ENCODE measurements at places on chromosomes 7 and 10. TPM values are rescaled to one million over a fixed set of nuclear protein-coding genes. Genes with fewer than 3 reads are reported as not detected.

Gene RTKN2
- total RNA-seq: 10.0 TPM

Gene OPN1SW
- not detected for total RNA-seq

Gene DCLRE1C
- total RNA-seq: 10.1 TPM

DNA sequence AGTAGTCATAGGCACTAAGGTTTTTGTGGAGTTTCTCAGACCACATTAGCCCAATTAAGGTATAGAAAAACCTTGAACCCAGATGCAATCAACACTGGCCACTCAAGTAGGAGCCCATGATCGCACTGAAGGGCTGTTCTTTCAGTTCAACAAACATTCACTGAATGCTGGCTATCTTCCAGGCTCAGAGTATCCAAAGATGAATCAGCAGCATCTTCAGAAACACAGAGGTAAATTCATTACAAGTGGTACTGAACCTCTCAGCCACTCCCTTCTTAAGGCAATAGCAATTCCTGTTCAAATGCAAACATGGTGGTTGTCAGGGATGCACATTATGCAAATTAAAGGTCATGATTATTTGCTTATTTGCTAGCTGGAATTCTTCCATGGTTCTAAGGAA, 17.1 kb downstream of the KCNK18 start:
- no peak for DNase-seq

GRCh38 chr7:132709971-132710567, 133.8 kb upstream of the PLXNA4 start:
- DNase-seq: no peak

GRCh38 chr7:34982371-34983019, 54.8 kb downstream of the DPY19L1 start:
- DNase-seq: no peak

DNA sequence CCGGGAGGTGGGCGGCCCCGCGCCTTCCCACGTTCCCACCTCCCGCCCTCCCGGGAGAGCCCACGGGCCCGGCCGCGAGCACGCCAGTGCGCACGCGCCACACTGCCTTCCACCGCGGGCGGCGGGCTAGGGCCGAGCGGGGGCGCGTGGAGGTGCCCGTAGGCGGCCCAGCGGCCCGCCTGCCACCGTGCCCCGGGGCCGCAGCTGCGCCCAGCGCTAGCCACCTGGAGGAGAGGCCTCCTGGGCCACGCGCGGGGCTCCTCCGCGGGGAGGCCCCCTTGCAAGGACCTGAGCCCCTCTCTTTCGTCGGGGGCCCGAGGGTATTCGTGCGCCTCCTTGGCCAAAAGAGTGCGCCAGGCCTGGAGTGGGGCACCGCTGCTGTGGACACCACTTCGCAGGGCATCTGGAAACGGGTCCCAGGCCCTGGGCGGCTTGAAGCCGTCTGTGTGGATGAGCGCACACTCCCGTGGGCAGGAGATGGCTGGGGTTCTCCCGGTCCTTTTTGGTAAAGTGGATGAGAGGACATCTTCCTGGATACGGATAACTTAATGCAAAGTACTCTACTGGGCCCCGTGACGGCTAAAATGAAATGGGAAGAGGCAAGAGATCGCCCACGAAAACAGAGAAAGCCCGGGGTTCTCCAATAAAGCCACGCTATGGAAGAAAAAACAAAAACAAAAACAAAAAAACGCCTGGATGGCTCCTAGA, 9.0 kb upstream of the EBF3 start:
- DNase-seq: peak; percentile 65

GRCh38 chr10:72297805-72298591, 24.3 kb downstream of the DDIT4 start:
- DNase-seq: peak; percentile 96

DNA sequence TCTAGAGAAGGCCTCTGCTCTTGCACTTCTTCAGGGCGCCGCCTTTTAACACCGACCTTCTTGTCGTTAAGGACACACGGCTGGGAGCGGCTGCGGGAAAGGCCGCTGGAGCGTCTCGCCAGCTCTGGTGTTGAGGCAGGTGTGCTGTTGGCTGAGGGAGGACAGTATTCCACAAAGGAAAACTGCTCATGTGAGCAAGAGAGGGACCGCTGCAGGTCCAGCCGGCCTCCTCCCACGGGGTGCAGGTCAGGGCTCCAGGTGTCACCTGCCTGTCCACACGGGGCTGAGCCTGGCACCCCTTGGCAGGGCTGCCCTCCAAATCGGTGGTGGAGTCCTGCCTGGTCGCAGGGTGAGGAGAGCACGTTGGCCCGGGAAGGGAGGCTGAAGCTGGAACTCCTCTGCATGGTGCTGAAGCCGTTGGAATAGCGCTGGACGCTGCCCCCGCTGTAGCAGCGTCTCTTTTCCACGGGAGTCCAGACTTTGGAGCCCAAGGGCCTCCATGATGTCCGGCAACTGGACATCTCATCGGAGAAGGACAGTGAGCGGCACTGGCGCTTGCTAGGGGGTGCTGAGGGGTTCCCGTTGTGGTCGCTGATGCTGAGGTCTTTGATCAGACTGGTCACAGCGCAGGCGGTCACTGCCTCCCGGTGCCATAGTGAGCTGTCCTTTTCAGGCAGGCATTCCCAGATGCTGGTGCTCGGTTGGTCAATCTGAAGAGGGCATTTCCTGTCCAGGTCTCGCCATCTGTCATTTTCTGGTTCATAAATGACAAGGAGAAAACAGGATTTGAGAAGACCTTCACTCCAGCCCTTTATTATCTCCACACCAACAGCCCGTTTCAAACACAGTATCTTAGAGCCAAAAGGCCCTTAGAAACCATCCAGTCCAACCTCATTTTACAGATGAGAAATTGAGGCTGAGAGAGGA, 62.3 kb downstream of the FAM53B start:
- DNase-seq: no peak

DNA sequence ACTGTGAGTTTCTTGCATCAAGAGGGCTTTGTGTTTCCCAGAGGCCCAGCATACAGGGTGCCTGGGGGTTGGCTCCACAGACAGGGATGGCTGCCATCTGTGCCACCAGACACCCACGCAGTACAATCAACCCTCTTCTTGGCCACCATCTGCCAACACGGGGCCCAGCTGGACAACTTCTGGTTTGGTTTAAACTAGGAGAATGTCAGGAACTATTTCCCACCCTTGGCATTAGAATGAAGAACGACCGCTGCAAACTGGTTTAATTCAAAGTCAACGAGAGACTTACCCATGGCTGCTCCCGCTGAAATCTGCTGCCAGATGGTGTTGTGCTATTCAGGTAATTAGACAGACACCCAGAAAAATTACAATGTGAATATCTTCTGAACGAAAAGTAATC, 27.8 kb downstream of the NMT2 start:
- no peak for DNase-seq

GRCh38 chr7:135748770-135749169, at the start of gene FAM180A:
TSS of gene FAM180A (minus strand) at chr7:135748813. CDS start at chr7:135748580, 233 bp downstream.
- no peak for DNase-seq

- no peak for DNase-seq
Observed at GRCh38 chr10:44781131-44781530, 130.0 kb upstream of the TMEM72 start.

DNA sequence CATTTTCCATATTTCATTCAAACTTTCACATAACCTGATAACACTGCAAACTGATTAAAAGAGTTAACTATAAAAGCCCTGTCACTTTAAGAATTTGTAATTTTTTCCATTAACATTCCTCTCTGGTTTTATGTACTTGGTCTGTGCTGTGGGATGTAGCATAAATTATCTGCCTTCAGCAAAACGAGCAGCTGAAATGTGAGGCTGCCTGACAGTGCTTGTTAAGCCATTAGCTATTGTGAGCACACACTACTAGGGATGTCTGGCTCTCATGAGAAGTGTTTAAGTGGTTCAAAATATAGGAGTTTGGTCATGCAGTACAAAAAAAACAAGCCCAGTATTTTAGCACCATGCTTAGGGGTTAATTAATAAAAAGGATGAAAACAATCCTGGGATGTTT, 63.0 kb downstream of the HOXA1 start:
- no peak for DNase-seq

DNA sequence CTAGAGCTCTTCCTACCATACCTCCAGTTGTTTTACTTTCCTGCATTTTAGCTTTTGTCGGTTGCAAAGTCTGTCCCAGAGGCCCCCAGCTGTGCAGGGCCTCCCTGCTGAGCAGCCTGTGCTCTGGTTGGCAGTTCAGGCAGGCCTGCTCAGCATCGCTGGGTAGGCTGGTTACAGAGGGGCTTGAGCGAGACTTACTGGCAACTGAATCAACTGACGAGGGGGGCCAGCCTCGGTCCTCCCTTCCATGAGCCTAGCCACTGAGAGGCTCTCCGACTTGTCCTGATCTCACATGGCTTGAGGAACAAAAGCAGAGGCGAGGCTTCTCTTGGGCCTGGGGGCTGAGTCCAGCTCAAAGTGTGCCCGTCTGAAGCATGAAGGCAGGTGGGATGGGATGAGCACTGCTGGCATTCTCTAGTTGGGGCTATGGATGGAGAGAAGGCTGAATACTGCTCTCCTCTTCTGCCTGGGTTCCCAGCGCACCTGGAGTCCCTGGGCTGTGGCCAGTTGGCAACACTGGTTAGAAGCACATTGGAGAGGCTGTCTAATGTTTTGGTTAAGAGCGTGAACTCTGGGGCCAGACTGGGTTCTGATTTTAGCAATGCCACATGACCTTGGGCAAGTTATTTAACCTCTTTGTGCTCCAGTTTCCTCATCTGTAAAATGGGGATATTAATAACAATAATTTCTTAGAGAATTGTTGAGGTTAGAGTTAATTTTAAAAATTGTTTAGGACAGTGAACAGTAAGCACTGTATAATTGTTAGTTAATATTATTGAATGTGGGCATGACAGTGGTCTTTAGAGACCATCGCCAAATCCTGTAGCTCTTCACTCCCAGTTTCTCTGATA, 6.9 kb upstream of the SFRP5 start:
- DNase-seq: no peak

GRCh38 chr10:101894266-101894665, 50.7 kb upstream of the KCNIP2 start:
- DNase-seq: no peak
